CD4-positive, alpha-beta T cell treated with Interleukin-4 for 1 hour (primary cell): ENCODE measurements at places on chromosomes 12 and 14.

GRCh38 chr12:87491089-87491488 lies 538.1 kb downstream of the C12orf50 start:
- no peak for DNase-seq

GRCh38 chr12:27913999-27914614 lies 58.4 kb downstream of the PTHLH start:
- DNase-seq, result no peak

DNA sequence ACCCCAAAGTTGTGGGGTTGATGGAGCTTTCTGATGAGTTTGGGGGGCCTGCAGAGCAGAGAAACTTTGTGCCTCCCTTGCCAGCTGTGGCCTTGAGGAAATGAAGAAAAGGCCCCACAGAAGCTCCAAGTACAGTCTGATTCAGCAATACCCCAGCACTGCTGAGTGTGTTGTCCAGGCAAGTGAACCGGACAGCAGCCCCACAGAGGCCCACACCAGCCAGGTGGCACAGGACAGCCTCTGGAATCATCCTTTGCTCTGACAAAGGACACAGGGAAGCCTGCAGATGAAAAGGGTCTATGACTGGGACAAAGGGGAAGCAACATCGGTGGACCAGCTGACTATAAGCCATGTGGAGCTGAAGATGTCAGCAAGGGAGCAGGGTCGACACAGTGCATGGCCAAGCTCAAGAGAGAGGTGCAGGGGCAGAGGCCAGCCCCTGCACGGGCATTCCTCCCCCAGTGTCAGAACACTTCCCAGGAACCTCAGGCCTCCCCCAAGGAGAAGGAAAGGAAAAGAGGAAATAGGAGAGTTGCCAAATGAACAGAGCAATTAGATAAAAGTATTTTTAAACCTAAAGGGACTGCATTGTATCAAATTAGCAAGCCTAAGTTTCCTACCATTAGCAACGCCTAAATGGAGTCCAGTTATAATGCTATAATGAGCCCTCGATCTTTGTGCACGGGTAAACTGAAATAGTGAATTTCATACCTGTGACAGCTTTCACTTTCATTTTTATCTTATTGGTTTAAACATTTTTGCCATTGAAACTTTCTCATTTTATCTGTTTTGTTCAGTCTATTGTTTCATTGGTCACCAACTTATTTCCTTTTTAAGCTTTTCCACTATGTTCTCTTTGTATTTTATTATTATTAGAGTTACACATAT lies 46.3 kb upstream of the PTGDR start:
- DNase-seq, result peak; percentile 33

- no peak for DNase-seq
These were observed 69.5 kb downstream of the ACSS3 start for GRCh38 chr12:81147292-81147919.

DNA sequence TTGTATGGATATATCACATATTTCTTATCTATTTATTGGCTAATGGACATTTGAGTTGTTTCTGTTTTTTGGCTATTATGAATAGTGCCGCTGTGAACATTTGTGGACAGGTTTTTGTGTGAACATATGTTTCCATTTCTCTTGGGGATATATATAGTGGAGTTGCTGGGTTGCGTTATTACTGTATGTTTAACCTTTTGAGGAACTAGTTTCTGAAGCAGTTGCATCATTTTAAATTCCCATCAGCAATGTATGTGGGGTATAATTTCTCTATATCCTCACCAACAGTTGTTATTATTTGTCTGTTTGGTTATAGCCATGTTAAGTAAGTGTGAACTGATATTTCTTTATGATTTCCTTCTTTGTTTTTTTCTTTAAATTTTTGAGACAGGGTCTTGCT lies 10.7 kb downstream of the TCTN2 start:
- no peak for DNase-seq

DNA sequence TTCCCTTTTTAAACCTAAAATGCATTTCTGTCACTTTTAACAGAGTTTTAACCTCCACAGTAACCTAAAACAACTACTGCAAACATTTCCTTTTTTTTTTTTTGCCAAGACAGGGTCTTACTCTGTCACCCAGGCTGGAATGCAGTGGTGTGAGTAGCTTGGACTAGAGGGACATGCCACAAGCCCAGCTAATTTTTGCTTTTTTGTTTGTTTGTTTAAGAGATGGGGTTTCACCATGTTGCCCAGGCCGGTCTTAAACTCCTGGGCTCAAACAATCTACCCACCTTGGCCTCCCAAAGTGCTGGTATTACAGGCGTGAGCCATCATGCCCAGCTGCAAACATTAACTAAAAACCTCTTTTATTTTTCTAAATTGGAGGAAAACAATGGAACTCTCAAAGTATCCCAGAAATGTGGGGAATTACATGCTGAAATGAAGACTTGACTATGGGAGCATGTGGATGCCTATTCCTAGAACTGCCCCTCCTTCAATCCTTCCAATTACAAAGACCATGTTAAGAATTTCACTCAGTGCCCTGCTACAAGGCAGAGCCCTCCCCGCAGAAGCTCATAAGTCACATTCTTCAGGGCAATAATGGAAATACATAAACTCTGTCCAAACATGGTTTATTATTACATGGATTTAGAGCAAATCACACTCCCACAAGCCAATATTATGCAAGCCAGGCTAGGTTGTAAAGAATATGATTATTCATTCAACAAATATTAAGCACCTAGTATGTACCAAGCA lies 66.9 kb downstream of the C12orf56 start:
- DNase-seq, result no peak

- DNase-seq, result no peak
These were observed 99.9 kb upstream of the RFLNA start for GRCh38 chr12:124194893-124195566.

- DNase-seq, result no peak
These were observed 5.9 kb upstream of the TULP3 start for GRCh38 chr12:2884810-2885209.

GRCh38 chr12:5546616-5547015 lies 114.7 kb downstream of the NTF3 start:
- DNase-seq, result no peak

DNA sequence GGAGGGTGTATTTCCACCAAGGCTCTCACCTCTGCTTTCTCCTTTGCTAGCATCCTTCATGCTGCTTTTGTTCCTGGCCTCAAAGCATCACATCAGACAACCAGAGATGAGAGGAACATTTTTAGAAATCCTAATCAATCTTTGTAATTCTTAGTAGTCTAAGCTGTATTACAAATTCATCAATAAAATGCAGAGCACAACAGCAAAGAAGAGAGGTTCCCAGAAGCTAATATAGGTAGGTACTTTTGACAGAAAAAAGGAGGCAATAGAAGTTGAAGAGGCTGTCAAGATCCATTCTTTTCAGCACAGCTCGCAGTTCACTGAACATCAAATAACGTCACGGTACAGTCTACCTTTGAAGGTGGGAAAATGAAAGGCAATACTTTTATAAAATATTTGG lies 265.2 kb upstream of the SYT1 start:
- no peak for DNase-seq

- DNase-seq, result no peak
These were observed 40.7 kb downstream of the WNK1 start for GRCh38 chr12:793037-793436.

GRCh38 chr14:49999146-49999761 lies 106.4 kb downstream of the ARF6 start:
- DNase-seq, result peak; percentile 81

GRCh38 chr12:4723226-4723625 lies 3.0 kb downstream of the GALNT8 start:
- no peak for DNase-seq

GRCh38 chr12:6143303-6143675 lies 18.8 kb upstream of the VWF start:
- DNase-seq, result no peak

GRCh38 chr14:75496755-75497154 lies 25.5 kb upstream of the BATF start:
- DNase-seq, result no peak

GRCh38 chr12:19998961-19999804 lies 369.2 kb upstream of the PDE3A start:
- DNase-seq, result no peak

- no peak for DNase-seq
These were observed 449.4 kb downstream of the RERGL start for GRCh38 chr12:17640615-17641014.

- DNase-seq, result no peak
These were observed 2.1 kb downstream of the WNK1 start for GRCh38 chr12:754473-754820.

DNA sequence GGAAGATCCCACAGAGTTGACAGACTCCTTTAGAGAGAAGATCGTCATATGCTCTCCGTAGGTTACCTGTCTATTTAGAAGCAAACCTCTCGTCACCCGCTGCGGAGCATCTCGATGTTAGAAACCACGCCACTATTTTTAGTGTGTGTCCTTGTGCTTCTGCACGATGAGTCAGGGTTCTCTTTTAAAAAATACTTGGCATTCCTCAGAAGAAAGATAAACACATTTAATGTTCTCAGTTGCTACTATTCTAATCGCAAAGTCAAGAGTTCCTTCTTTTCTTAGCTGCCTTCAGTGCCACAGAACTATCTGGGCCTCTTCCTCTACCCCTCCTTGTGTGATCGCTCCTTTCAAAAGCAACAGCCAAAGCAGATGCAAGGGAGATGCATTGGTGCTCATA lies 192.4 kb downstream of the PELI2 start:
- DNase-seq, result no peak

DNA sequence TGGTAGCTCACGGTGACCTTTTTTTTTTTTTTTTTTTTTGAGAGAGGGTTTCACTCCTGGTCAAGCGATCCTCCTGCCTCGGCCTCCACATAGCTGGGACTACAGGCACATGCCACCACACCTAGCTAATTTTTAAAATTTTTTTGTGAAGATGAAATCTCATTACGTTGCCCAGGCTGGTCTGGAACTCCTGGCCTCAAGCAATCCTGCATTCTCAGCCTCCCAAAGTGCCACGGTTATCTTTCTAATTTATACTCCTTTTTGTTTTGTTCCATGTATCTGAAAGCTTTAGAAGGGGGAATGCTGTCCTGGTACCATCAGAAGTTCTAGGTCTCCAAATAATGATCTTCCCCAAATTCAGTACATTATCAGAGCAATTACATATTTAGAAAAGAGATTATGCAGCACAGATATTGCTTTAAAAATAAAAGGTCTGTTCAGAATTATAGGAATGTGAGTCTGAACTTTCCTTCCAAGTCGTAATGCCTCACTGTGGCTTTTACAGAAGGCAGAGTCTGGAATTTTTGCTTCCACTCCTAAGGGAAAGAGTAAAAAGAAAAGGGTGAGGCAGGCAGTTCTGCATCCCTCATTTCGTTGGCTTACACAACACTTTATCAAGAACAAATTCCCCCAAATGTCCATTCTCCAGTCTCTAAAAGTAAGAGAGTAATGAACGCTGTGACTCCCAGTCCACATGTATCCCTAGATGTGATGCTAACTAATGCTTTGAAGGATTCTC lies 73.0 kb downstream of the GCH1 start:
- DNase-seq, result no peak

- DNase-seq, result no peak
These were observed 8.6 kb upstream of the FBRSL1 start for GRCh38 chr12:132481345-132481744.

DNA sequence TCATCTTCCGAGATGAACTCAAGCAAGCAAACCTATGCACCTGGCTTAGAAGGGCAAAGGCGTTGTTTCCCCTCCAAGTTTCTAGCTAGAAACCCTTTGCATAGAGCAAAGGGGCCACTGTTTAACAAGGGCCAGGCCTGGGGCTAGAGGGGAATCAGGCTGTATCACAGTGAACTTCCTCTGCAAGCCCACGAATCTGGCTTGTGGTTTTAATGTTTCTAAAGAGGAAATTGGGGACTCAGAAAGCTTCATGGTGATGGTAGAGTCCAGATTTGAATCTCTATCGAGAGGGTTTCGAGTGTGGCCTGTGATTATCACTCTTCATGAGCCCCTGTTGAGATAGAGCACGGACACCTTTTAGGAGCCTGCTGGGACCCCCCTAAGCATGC lies 189.9 kb downstream of the VRK1 start:
- no peak for DNase-seq

GRCh38 chr12:111310076-111310870 lies 58.6 kb downstream of the PHETA1 start:
- no peak for DNase-seq

- DNase-seq, result no peak
These were observed 10.8 kb upstream of the TCTN2 start for GRCh38 chr12:123659996-123660727.

- no peak for DNase-seq
These were observed 167.0 kb upstream of the FOXG1 start for GRCh38 chr14:28599605-28600004.

DNA sequence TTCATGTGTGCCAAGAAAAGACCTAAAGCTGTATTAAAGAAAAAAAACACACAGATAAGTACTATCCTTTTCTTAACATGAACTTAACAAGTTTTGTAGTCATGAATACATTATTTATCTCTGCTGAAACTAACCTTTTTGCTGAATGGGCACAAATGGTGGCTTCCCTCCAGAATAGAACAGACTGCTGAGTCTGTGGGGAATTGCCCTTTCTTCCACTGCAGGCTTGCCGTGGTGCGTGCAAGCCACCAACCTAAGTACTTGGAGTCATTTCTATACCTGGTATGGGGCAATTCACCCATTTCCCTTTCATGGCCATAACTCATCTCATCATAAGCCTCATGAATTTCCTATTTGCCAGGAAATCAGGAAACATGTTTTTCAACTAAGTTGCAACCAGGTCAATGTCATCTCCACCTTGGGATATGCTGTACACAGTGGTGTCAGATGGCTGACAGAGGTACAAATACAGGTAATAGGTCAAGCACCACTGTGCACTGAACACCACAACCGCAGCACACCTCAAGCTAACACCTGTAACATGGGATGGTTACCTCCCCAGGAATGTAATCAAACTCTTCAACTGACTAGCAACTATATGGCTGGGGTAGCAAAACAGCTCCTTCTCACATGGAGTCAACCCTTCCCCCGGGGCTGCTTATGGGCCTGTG lies 49.9 kb downstream of the CATSPERB start:
- no peak for DNase-seq

DNA sequence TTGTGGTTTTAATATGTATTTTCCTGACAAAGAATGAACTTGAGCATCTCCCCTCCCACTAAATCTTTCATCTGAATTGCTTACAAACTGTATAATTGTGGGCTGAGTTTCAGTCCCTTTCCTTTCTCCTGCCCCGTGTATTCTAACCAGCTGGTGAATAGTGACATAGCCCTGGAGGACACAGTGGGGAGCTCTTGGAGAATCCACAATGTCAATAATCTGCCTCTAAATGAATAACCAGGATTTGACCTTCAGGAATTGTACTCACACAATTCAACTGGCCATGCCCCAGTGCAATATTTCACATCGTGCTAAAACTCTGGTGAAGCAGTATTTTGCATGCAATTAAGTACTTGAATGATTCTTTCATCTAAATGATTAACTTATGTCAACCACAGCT lies 177.2 kb downstream of the C12orf42 start:
- no peak for DNase-seq
